ENCODE measurements at places on chromosomes 6 and 20.

DNA sequence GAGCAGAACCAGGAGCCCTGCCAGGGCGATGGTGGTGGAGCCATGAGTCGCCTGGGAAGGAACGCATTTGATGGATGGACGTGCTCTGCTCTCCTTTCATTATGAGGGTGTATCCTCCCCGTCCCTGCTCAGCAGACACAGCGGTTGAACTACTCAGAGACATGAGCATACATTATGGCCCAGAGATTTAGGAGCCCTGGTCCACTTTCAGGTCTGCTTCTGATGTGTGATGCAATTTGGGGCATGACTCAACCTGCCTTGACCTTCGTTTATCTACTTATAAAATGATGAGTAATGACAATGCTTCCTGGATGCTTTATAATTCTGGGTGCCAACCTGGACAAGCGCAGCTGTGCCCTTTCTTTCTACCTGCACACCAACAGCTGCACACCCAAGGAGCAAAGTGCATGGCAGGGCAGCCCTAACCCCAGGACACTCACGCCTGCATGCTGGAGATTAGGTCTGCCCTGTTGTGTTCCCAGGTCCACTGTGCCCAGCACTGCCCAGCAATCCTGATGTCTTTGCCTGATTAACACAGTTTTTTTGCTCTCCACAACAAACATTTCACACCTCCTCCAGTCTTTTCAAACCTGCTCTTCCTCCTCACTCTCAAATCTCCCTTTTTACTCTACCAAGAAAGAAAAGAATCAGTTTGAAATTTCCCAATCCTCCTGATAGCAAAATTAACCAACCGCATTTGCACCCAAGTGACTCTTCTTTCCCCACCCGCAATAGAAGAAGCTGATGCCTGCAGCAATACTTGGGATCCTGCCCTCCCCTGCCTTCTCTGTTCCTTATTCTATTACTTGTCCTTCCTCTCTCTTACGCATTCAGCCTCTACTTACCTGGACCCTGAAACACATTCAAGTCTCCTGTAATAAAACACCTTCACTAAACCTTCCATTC, 81.2 kb downstream of the EZR start:
- no peak for DNase-seq

DNA sequence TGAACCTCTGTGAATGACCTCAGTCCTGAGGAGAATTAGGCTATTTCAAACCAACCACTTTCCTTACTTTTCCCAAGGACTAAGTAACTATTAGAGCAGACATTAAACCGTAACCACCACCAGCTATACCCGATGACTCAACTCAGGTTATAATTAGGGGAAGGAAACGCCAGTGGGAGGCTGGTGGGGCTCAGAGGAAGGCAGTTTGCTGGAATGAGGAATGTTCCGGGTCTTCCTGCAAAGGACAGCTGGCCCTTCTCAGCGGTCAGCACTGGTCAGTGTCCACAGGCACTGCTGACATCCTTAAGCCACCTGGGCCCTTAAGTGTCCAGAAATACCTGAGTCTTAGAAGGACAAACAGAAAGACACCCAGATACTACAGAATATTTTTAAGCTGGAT, 515.2 kb downstream of the MAFB start:
- no peak for DNase-seq

DNA sequence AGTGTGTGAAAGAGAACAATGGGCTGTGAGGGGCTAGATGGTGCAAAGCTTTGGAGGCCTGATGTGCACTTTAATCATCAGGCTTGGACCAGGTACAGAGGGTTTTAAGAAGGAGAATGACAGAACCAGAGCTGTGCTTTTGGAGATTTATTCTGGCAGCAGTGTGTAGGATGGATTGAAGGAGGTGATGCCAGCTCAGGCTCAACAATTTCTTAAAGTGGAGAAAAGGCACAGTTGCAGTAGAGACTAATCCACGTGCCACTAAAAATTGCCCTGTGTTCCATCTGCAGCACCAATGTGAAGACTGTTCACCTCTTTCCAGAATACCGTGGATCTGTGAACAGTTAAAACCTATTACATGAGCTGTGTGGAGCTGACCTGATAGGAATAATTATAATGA, 134.7 kb downstream of the FUT9 start:
- no peak for DNase-seq

- no peak for DNase-seq
These were observed 5.1 kb downstream of the BLOC1S5 start for GRCh38 chr6:8059129-8059528.

DNA sequence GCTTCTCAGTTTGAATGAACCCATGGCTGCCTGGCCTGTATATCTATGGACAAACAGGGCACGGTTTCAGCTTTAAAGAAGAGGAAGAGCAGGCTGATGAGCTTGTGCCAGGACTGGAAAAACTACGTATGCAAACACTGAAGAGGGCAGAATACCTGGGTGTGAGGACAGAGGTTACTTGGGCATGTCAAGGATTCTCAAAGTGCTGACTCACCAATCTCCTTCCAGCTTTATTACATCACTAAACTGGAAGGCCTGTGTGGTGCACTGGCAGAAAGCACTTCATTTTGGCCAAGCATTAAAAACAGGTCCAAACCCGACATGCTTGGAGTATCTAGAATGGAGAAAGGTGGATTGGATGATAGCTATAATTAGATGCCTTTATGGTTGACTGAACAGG, 95.2 kb downstream of the GMPR start:
- DNase-seq, result no peak

DNA sequence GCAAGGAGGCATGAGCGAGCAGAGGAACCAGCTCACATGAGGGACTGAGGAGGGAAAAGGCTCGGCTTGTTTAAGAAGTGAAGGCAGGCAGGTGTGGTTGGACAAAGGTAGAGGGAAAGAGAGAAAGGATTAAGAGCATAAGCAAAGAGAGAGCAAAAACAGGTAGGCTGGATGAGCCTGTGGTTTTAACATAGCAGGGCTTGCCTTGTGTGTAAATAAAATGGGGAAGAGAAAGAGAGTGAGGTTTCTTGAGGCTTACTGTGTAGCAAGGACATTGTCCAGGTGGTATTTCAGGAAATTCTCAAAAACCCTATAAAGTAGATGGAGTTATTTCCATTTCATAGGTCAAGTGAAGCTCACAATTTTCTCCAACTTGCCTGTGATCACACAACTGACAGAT, 93.9 kb upstream of the HDAC2 start:
- DNase-seq, result no peak

- DNase-seq, result no peak
These were observed 13.9 kb upstream of the NAA20 start for GRCh38 chr20:20003031-20003954.
